ENCODE measurements at places on chromosomes 12 and 14. TPM values are rescaled to one million over a fixed set of nuclear protein-coding genes. Genes with fewer than 3 reads are reported as not detected.

CYP46A1 gene
- 2.3 TPM for total RNA-seq

ATXN7L3B gene
- 50.5 TPM for total RNA-seq

RHEBL1 gene
- total RNA-seq: 1.3 TPM

PGF gene
- 9.6 TPM for total RNA-seq

SLC10A1 gene
- not detected for total RNA-seq

TMEM117 gene
- 20.0 TPM for total RNA-seq

LTB4R gene
- total RNA-seq: 6.7 TPM

ZFYVE21 gene
- total RNA-seq: 74.3 TPM

HOXC10 gene
- 23.5 TPM for total RNA-seq

CIROP gene
- total RNA-seq: not detected

GPR65 gene
- 0.99 TPM for total RNA-seq

SMIM41 gene
- 0.35 TPM for total RNA-seq

NPFF gene
- total RNA-seq: not detected

RAD9B gene
- total RNA-seq: 0.93 TPM

IGF1 gene
- 15.9 TPM for total RNA-seq

SSPN gene
- 46.1 TPM for total RNA-seq

ZDHHC22 gene
- 0.18 TPM for total RNA-seq

ATL1 gene
- total RNA-seq: 6.8 TPM

RASSF9 gene
- total RNA-seq: 10.4 TPM

KRT71 gene
- 0.29 TPM for total RNA-seq

SLC25A21 gene
- 2.0 TPM for total RNA-seq

TAS2R19 gene
- total RNA-seq: 14.1 TPM

NTF3 gene
- 5.7 TPM for total RNA-seq

CARMIL3 gene
- total RNA-seq: 1.9 TPM

CPNE6 gene
- total RNA-seq: not detected

DTX3 gene
- total RNA-seq: 44.4 TPM

ENDOU gene
- total RNA-seq: not detected

SLC6A15 gene
- 0.58 TPM for total RNA-seq
